ENCODE measurements at places on chromosomes 4 and X. TPM values are rescaled to one million over a fixed set of nuclear protein-coding genes. Genes with fewer than 3 reads are reported as not detected.
A peak's percentile ranks its signal among the peaks of the same experiment; 100 is the strongest.

- DNase-seq: no peak
These were observed 35.4 kb upstream of the HPGDS start for GRCh38 chr4:94378047-94378446.

DNA sequence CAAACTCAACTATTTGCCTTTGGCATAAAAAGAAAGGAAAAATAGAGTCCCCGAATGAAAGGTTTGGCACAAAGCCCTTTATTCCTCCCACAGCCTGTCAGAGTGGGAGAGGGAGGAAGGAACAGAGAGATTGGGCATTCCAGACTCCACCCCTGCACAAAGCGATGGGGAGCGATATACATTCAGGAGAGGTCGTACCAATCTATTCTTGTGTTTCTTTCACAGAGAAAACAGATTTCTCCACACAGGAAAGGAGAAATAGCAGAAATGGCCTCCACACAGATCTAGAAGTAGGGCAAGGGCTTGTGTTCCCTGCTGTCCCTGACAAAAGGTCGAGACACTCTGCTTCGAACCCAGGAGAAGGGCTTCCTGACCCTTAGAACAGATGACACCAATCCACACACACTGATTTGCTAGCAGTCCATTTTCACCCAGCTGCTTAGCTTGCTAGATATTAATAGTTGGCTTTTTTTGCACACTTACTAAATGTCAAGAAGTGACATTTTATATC, 197.4 kb downstream of the MAML3 start:
- DNase-seq: no peak

GRCh38 chrX:78747489-78747888, at the start of gene LPAR4:
LPAR4 (plus strand) TSS chrX:78747720; CDS start chrX:78754870, 7,150 bp downstream.
- DNase-seq: peak; percentile 48

GRCh38 chr4:111127841-111128240, 505.0 kb upstream of the PITX2 start:
- DNase-seq: no peak

DNA sequence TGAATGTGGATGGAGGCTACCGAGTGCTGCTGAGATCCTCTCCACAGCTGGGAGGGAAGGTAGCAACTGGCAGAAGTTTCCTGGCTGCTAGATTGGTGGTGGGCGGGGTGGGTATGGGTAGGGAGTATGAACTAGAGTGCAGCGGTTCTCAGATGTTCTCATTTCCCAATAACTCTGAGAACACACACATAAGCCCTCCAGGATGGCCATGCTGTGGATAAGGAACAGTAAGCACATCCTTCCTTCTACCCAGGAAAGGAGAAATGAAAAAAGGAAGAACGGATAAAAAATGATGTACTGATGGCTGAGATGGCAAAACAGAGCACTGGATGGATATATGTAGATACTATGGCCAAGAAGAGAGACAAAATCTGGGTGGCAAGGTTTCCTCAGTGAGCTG, 116.0 kb downstream of the ZNF827 start:
- no peak for DNase-seq

DNA sequence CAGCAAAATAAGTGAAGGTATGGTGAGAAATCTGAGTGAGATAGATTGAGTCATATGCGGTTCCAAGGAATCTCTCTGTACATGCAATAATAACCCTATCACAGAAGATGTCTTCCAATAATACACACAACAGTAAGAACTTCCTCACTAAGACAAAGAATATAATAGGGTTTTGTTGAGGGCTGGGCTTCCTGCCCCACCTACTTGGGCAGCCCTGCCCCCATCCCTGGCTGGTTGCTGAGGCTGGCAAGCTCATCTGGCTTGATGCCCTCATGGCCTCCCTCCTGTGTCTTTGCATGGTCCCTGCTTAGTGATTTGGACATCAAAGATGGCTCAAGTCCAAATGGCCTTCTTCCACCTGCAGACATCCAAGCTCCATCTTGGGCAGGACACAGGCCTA, 2.7 kb downstream of the GEMIN8 start:
- DNase-seq: peak; percentile 23

DNA sequence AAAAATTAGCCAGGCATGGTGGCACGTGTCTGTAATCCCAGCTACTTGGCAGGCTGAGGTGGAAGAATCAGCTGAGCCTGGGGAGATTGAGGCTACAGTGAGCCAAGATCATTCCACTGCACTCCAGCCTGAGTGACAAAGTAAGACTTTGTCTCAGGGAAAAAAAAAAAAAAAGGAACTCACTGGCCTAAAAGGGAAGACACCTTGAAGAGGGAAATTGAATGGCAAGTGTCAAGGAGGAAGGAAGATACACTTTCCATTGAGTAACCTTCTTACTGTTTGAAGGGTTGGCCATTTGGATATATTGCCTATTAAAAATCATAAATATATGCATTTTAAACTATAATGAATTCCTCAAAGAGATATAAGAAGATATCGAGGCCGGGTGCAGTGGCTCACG, 147.5 kb upstream of the FAM241A start:
- no peak for DNase-seq

FGFBP2 gene
- not detected for total RNA-seq

REELD1 gene
- total RNA-seq: not detected

SLC49A3 gene
- total RNA-seq: 9.1 TPM
